ENCODE measurements at places on chromosomes 3 and 15. TPM values are rescaled to one million over a fixed set of nuclear protein-coding genes. Genes with fewer than 3 reads are reported as not detected.

DNA sequence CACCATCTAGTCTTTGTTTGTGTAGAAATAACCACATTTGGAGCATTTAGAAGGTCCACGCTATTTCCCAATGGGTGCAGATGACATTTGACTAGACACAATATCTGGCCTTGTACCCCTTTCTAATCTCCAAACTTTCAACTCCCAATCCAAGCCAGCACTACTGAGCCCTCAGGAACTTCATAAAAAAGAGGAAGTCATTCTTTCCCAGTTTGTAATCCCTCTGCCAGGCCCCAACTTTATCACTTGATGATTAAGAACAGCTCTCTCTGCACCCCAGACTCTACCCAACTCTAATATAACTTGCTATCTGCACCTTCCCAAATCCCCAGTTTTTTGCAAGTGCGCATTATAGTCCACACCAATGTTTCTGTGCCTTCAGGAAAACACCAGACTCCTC lies 170.2 kb downstream of the KCNMB2 start:
- no peak for DNase-seq

DNA sequence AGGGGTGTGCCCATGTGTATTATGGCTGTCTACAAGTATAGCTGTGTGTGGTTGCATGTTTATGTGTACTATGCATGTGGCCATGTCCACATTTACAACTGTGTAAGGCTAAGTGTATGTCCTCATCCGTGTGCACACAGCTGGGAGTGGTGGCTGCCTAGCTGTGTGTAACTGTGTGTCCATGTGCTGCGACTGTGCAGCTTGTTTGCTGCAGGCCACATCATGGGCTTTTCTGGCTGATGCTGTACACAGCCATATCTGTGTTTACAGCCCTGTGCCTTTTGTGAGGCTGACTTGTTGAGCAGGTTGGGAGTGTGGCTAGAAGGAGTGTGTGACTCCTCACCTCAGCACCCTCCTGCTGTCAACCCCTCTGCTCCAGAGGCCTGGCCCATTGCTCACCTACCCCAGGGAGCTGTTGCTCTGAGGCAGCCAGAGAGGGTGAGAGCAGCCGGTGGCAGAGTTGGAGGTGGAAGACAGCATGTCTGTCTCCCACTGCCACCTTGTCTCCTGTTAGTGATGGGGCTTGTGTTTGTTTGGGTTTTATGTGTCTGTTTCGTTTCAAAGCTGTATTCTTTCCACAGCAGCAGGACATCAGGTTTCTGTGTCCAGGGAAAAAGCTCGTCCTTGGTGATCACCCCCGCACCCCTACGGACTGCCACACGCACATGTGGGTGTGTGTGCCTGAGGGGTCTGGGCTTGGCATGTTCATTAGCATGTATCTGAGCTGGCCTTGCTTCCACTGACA lies 1.4 kb upstream of the GRM2 start:
- no peak for DNase-seq

- DNase-seq: no peak
Measured at GRCh38 chr3:133979553-133979952, 50.2 kb downstream of the SLCO2A1 start.

Gene ACKR2
- total RNA-seq: 2.1 TPM

All from astrocyte (in vitro differentiated cells and primary cell).